Urinary bladder (tissue), 4 donors: ENCODE measurements at places on chromosomes 3 and 15. TPM values are rescaled to one million over a fixed set of nuclear protein-coding genes. Genes with fewer than 3 reads are reported as not detected.

RLBP1 gene
- polyA plus RNA-seq: not detected

CHCHD6 gene
- 20.9 TPM for polyA plus RNA-seq

ISLR gene
- polyA plus RNA-seq: 82.1 TPM

PDE12 gene
- polyA plus RNA-seq: 10.2 TPM

IQCF5 gene
- not detected for polyA plus RNA-seq

CCRL2 gene
- 1.6 TPM for polyA plus RNA-seq

RNU6-1 gene
- not detected for polyA plus RNA-seq

KY gene
- 1.5 TPM for polyA plus RNA-seq

CHRFAM7A gene
- 0.44 TPM for polyA plus RNA-seq
